A673 (cell line): ENCODE measurements at places on chromosomes 3 and 15. TPM values are rescaled to one million over a fixed set of nuclear protein-coding genes. Genes with fewer than 3 reads are reported as not detected.

DNA sequence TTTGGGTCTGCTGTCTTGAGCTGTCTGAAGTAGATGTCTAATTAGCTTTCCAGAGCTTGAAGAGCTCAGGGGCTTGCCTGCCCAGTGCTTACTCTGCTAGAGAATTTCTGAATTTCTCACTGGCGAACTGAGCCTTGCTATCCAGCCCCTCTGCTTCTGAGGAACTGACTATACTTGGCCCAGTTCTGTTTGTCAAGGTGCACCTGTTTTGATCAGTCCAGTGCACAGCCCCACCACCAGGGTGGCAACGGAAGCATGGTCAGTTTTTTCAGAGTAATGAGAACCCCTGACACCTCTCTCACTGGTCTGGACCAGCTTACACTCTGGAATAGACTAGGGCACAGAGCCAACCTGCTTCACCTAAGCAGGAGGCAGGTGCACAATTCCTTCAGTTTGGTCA is 25.2 kb downstream of the ITGB5 start:
- no peak for DNase-seq
- H3K36me3 ChIP-seq: peaks cover 9% of the 10 kb centered on the region
- H3K27me3 ChIP-seq: no peaks in the 10 kb centered on the region
- H3K4me3 ChIP-seq: no peak overlapping the region
- peaks cover 15% of the 10 kb centered on the region for H3K4me1 ChIP-seq

The ZNF639 gene
- total RNA-seq: 46.8 and 47.4 TPM in 2 replicates

DNA sequence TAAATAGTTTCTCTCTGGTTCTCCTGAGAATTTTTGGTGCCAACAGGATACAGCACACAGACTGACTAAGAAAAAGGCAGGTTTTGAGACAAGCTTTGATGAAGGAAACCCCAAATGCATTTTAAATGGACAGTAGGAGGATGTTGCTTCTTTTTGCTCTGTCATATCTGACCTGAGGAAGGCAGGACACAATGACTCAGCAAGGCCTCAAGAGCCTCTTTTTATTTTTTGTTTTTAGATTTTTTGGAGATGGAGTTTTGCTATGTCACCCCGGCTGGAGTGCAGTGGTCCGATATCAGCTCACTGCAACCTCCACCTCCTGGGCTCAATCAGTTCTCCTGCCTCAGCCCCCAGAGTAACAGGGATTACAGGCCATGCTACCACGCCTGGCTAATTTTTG is 16.9 kb upstream of the KNG1 start:
- H3K4me3 ChIP-seq: no peak overlapping the region
- H3K27ac ChIP-seq: no peak overlapping the region
- DNase-seq: no peak
- no peaks in the 10 kb centered on the region for H3K4me1 ChIP-seq

- H3K36me3 ChIP-seq: peaks cover 8% of the 10 kb centered on the region
- DNase-seq: no peak
- H3K4me3 ChIP-seq: no peak overlapping the region
- peaks cover 7% of the 10 kb centered on the region for H3K4me1 ChIP-seq
These were observed 28.6 kb downstream of the CHP1 start for GRCh38 chr15:41259546-41260189.

The GOLGA6B gene
- 0.20 TPM in 1 of 2 replicates, not detected in the other for total RNA-seq

DNA sequence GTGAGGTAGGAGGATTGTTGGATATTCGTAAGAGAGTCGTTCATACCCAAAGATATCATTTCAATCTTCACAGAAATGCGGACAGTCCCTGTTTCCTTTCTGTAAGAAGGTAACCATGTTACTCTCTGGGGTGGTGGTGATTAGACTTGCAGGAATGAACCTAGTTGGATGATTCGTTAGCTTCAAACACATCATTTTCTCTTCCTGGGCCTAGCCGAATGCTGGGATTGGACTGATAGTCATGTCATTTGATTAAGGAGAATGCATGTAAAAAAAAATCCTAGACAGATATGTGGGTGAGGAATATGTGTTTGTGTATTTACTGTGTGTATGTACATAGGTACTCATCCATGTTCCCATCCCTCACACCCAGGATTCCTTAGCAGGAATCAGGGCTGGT is 12.4 kb downstream of the SLCO3A1 start:
- no peaks in the 10 kb centered on the region for H3K27me3 ChIP-seq
- no peaks in the 10 kb centered on the region for H3K36me3 ChIP-seq
- H3K27ac ChIP-seq: no peak overlapping the region
- DNase-seq: no peak
- H3K4me3 ChIP-seq: no peak overlapping the region

- peak; percentile 52 for DNase-seq
- H3K4me3 ChIP-seq: peak overlapping the region; percentile 47
- H3K27me3 ChIP-seq: peaks cover 94% of the 10 kb centered on the region
- H3K4me1 ChIP-seq: peaks cover 8% of the 10 kb centered on the region
These were observed 2.0 kb downstream of the MECOM start for GRCh38 chr3:169661361-169662131.

The MST1R gene
- not detected in 2 replicates for total RNA-seq

DNA sequence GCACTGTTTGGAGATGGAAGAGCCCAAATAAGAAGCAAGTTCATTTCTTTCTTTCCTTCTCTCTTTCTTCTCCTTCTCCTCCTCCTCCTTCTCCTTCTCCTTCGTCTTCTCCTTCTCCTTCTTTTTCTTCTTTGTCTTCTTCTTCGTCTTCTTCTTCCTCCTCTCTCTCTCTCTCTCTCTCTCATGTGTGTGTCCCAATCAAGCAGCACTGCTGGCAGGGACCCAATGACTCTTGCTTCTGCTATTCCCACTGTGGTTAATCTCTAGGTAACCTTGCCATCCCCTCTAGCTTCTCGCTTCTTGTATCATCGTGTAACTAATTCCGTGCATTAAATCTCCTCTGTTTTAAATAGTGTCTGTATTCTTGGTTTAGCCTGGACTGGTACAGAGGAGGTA is 26.1 kb upstream of the ZNF280D start:
- peaks cover 35% of the 10 kb centered on the region for H3K4me1 ChIP-seq
- peak; percentile 20 for DNase-seq
- no peak overlapping the region for H3K4me3 ChIP-seq
- H3K36me3 ChIP-seq: no peaks in the 10 kb centered on the region
